Bone marrow (tissue), 2 donors: ENCODE measurements at places on chromosomes 6 and 20.

DNA sequence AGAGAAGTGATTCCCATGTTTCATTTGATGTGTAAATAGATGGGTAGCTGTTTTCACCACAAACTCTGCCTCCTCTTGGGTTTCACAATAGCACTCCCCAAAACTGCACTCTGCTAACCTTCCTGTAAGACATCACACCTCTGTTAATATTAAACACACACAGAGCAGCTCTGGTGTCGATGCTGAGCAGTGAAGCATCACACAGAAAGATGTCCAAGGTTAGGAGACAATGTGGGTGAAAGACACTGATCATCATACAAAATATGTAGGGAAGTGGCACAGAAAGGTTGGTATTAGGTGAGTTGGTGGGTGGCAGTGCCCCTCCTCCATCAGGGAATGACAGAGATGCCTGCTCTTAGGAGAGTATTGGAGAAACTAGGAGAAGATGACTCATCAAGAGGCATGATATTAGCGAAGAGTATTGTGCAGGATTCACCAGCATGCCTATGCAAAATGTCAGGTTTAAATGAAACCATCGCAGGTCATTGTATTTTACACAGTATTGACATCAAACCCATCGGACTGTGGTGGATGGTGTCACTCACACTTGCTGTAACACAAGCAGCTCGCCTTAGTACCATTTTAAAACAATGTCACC is 199.7 kb downstream of the TBXT start:
- no peak for DNase-seq

DNA sequence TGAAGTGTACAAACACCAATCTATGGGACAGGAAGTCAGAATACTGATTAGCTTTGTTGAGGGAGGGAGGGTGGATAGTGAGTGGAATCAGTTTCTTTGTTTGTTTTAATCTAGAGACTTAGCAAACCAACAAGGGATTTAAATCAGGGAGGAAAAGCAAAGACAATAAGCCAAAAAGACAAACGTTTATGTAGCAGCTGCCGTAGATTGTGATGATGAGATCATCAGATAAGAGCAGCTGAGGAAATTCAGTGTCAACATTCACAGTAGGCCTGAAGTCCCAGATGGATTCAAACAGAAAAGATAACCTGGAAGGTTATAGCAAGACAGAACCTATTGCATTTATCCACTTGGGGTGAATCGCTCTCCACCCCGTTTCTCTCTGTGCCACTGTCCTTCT is 104.9 kb upstream of the SYNDIG1 start:
- DNase-seq: no peak

DNA sequence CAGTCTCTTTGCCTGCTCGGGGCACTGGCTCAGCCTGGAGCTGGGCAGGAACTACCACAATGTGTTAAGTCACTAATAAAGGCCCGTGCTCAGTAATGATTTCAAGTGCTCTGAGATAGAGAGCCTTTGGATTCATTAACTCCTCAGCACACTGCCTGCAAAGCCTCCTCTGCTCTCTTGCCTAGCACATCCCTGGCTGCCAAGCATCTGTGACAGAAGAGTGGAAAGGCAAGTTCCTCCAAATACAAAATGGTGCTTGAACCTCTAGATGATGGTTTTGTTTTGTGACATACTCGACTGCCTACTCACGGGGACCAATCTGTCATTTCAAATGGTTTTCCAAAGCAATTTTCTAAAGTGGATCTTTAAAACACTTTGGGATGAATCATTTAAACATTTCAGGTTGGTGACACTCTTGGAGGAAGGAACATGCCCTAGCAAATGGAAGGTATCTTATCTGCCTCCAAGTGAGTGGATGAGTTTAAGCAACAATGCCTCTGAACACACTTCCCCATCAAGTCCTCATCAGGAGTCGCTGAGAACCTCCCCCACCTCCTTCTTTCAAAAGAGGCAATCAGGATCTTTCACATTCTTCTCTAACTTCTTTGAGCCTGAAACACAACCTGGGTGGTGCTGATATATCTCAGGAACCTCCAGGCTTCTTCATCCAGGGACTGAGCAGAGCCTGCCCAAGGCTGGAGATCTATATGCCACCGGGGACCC is 35.8 kb downstream of the METTL24 start:
- DNase-seq: peak; percentile 47

DNA sequence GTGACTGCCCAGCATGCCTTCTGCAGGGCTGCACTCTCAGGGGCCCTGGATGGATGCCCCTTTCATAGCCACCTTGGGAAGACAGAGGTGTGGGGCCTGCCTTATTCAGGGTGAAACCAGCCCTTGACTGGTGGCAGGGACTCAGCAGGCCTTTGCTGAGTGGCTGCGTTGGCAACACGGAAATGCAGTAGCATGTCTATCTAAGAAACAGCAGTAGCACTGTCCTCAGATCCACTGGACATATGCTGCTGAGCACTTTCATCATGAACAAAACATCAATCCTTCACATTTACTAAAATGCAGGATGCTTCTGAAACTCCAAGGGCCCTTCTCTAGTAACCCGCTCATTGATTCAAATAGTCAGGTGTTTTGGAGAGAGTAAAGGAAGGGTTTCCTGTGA is 4.9 kb upstream of the TBXT start:
- DNase-seq: no peak

GRCh38 chr6:168180548-168181011 is 101.6 kb upstream of the FRMD1 start:
- DNase-seq: no peak

GRCh38 chr6:159832946-159833345 is 32.9 kb downstream of the PNLDC1 start:
- peak; percentile 24 for DNase-seq

DNA sequence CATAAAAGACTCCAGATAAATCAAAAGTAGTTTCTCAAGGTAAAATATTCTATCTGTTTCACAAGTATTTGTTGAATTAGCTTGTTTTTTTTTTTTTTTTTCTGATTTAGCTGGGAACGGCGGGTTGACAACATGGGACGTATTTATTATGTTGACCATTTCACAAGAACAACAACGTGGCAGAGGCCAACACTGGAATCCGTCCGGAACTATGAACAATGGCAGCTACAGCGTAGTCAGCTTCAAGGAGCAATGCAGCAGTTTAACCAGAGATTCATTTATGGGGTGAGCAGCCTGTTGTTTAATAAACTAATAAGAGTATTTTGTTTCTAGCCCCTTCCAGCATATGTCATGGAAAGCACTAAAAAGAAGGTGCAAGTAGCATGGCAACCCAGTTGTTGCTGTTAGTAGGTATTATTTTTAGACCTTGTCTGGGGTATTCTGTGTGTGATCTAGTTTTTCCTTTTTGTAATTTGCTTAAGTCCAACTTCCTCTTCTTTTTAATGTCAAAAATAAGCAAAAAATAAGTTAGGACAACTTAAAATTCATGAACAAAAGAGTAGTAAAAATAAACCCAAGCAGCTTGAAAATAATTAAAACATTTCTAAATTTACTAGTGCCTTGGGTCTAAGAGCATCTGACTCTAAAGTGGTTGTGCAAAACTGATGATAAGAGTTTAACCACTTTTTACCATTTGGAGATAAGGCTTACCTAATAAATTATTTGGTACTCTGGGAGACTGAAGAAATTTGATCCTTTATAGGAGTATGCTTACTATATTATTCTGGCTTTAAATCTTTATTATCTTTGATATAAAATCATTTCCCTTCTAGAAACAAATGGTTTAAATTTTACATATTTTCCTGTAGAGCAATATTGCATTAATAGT is 70.8 kb upstream of the DYNLRB1 start:
- no peak for DNase-seq

- DNase-seq: no peak
Observed at GRCh38 chr20:57660922-57661745, 40.9 kb upstream of the ZBP1 start.

- DNase-seq: no peak
Observed at GRCh38 chr20:33178726-33179125, 10.8 kb downstream of the BPIFA2 start.

GRCh38 chr20:15565786-15566185 is 1007.5 kb downstream of the KIF16B start:
- no peak for DNase-seq

DNA sequence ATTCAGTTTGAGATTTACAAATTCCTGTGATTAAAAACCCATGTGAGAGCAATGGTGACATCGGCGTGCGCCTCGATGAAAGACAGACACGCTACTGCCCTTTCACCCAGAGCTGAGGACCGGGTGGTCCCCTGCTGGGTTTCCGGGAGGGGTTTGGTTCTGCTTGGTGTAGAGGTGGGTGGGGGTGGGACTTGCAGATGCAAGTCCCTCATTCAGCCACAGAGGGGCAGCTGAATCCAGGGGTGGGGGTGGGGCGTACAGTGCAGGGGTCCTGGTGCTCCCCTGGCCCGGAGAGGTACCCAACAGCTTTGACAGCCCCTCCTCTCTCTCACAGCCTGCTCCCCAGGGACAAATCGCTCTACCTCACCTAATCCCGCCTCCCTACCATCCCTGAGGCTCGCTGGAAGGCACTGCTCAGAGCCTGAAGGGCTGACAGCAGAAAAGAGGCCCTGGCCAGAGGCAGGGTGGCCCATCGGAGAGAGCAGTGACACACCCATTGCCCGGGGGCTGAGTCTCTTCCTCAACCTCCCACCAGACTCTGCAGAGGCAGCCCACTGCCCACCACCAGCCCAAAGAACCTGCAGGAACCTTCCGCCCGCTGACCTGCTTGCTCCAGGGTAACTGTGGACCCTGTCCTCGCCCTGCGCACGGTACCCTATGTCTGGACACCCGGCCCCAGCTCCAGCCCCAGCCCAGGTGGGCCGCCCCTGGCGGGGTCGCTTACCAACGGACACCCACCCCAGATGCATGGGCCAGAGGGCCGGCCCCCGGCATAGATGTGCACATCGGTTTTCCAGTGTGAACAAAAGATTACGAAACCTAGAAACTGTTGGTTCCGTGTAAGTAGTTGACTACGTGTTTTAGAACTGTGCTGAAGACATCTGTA is 118.4 kb downstream of the JPH2 start:
- no peak for DNase-seq

- DNase-seq: no peak
Observed at GRCh38 chr20:10319855-10320254, 101.2 kb downstream of the SNAP25 start.

GRCh38 chr20:57655809-57656155 is 35.6 kb upstream of the ZBP1 start:
- no peak for DNase-seq

DNA sequence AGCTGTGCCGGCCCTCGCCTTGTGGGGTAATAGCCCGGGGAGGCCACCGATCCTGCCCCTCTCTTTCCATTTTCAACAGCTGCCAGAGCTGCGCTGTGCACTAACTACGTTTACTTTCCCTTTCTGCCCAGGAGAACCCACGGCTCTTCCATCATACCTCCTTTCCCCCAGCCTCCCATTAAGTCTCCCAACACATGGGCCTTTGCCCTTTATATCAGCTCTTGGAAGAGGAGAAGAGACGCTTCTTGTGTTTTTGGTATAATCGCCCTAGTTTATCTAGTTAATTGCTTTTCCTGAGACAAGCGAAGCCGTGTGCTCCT is 637 bp downstream of the UBR2 start:
- DNase-seq: no peak

- DNase-seq: no peak
Observed at GRCh38 chr20:11338496-11339306, 579.0 kb upstream of the BTBD3 start.

GRCh38 chr20:39338469-39339376 is 376.6 kb downstream of the DHX35 start:
- DNase-seq: no peak

GRCh38 chr6:357791-358341 is 33.7 kb upstream of the IRF4 start:
- DNase-seq: no peak

GRCh38 chr6:34524499-34524898 is 31.6 kb downstream of the SPDEF start:
- no peak for DNase-seq

GRCh38 chr6:24740861-24741260 is 21.9 kb upstream of the C6orf62 start:
- DNase-seq: no peak

DNA sequence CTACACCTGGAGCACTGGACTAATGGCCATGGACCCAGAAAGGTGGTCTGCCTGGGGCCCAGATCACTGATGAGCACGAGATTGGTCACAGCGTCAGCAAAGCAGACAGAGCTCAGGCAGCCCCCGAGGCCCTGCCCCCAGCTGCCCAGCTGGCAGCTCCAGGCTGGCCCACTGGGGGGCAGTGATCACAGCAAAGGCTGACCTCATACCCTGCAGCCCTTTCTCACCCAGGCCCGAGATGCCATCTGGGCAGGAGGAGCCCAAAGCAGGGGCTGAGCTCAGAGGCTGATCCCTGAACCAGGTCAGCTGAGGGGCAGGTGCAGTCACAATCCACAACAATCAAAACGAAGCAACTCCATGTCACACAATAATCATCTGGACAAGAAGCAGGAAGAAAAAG is 4.1 kb downstream of the MAP1LC3A start:
- DNase-seq: no peak

DNA sequence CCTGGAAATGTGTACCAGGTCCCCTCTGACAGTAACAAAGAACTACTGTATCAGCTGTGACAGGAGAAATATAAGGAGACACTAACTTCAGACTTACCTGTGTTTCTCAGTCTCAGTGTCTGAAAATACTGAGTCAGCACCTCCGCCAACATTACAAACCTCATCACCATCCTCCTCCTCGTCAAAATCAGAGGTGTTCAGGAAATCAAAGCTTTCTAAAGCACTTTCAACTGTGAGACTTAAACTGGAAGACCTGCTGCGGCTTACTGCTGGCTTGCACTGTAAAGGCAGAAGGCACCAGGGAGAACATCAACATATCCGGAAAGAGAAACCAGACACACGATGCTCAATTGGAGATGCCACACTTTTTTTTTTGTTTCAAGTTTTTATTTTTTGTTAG is 40.3 kb upstream of the ARMH2 start:
- no peak for DNase-seq

GRCh38 chr20:36820928-36821327 is 47.4 kb upstream of the DSN1 start:
- DNase-seq: no peak

GRCh38 chr6:159062564-159062945 is 17.8 kb upstream of the TAGAP start:
- DNase-seq: no peak

DNA sequence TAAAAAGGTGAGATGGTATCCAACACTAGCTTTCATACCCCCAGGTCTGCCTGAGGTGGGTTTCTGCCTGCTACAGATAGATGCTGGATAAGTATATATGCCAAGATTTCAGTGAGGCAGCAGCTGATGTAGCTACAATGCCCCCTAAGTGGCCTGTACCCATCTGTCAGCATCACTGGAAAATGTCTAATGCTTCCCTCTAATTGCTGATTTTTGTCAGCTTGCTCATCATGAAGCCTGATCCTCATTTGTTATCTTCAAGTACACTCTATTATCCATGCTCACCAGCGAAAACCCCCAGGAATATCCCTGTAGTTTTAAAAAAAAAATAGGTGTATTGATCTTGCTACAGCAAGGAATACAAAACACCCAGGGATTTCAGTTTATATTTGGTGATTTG is 32.2 kb downstream of the OPRM1 start:
- DNase-seq: no peak

- DNase-seq: no peak
Observed at GRCh38 chr6:117497237-117497636, 14.8 kb downstream of the DCBLD1 start.

DNA sequence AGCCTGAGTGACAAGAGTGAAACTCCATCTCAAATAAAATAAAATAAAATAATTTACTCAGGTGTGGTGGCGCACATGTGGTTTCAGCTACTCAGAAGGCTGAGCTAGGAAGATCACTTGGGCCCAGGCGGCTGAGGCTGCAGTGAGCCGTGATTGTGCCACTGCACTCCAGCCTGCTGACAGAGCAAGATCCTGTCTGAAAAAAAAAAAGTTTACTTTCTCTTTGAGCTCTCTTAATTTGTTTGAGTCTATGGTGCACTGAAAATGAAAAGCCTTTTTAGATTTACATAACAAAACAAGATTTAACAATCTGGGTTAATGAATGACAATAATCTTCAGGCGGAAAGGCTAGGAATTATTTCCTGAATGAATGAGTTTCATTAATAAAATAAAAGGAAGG is 23.3 kb upstream of the NHSL1 start:
- no peak for DNase-seq
